ENCODE measurements at places on chromosomes 4 and X. TPM values are rescaled to one million over a fixed set of nuclear protein-coding genes. Genes with fewer than 3 reads are reported as not detected.

- no peak for DNase-seq
Measured at GRCh38 chrX:101081231-101081630, 2.6 kb downstream of the TMEM35A start.

- no peak for DNase-seq
Measured at GRCh38 chr4:119785963-119786362, 157.4 kb upstream of the PDE5A start.

DNA sequence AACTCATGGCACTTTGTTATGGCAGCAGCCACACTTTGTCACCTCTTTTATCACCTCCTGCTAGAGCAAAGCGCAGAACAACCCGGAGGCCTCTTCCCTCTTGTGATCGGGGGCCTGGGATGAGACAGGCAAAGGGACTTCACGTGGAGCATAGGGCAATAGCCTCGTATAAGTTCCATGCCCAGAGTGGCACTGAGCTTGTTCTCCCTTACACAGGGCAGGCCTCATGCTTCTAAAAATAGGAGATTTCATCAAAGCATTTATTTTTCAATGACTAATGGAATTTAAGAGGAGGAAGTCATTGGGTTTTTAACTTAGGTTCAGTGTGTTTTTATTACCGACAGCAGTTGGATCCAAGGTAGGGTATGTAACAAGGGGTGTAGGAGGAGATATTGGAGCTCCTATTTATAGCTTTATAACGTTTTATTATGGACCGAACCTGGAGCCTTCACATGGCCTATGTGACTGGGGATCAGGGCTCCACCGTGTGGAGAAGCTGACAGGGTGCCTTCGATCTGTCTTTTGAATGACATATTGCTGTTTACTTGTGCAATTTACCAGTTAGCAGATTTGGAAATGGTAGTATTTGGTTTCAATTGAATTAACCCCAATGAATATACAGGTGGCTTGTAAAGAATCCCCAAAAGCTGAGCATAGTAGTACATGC is 93.8 kb downstream of the SLC2A9 start:
- no peak for DNase-seq

DNA sequence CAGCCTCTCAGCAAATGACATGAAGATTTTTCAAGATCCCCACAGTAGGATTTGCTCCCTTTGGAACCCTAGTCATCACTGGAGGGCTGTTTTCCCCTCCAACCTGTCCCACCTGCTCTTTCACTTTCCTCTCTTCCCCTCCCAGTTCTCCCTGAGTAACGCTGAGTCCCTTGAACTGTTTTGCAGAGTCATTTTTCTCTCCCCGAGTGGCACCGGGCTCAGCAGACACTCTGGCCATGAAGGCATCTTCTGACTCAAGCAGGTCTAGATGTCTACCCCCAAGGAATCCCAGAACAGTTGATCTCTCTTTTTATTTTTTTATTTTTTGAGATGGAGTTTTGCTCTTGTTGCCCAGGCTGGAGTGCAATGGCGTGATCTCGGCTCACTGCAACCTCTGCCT is 52.2 kb downstream of the HTRA3 start:
- DNase-seq = no peak

The GABRG1 gene
- not detected for total RNA-seq

The TRAPPC11 gene
- total RNA-seq = 32.8 TPM
